Esophagus muscularis mucosa (tissue), 4 donors: ENCODE measurements at places on chromosomes 5 and 9.

- no peak for DNase-seq
These were observed 215.8 kb downstream of the MELK start for GRCh38 chr9:36788534-36788933.

DNA sequence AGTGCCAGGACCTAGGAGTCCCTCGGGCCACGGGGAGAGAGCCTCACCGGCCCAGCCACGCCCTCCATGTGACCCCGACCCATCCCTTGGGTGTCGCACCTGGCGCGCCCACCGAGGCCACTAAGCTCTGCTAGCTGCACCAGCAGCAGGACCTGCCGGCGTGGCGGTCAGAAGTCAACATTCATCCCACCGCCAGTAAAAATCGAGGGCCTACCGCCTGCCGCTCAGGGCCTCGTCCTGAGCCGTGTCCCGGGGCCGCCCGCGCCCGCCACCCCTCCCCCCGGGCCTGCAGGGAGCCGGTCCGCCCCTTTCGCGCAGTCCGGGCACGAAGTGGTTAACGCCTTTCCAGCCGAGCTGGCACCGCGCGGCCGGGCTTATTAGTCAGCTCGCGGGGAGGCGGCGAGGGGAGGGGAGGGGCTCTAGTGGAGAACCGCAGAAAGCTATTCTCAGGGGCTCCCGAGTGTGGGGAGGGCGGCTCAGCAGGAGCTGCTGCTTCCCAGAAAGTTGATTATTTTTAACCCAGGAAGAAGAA, 124.4 kb downstream of the C9orf50 start:
- peak; percentile 99 for DNase-seq

GRCh38 chr5:126865299-126865698, 88.4 kb downstream of the LMNB1 start:
- DNase-seq, result peak; percentile 31

DNA sequence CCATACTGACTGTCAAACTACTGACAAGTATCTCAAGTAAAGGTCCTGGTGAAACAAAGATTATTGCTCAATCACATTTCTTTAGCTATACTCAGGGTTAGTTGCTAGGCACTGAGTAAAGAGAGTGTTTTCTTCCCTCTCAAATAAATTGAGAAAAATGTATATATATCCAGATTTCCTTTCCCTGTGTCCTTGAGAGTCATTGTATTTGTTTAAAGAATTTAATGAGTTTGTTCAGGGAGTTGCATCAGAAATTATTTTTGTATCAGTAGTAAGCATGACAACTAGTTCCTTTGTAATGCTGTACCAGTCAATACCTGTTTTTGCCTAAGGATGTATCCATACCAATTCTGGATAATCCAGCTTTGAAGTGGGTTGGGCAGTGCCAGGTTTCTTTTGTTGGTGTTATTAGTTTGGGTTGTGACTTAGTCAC, 3.2 kb upstream of the ANKHD1 start:
- no peak for DNase-seq
